NCI-H446 treated with DMSO at 0.1 percent for 48 hours (cell line): ENCODE measurements at places on chromosomes 6 and 20.

DNA sequence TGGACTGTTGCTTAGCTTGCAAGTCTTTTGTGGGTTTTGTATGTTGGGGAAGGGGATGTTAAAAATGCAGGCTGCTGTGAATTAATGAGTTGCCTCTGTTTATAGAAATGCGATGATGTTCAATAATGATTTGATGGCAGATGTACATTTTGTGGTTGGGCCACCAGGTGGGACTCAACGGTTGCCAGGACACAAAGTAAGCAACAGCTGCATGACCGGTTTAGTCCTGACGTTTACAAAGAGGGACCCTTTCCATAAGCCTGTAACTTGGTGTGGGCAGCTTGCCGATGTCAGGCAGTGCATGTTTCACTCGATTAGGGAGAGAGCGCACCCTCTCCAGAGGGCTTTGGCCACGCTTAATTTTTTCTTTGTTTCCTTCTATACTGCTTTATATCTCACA is 1.3 kb downstream of the BTBD3 start:
- peak; percentile 20 for DNase-seq

DNA sequence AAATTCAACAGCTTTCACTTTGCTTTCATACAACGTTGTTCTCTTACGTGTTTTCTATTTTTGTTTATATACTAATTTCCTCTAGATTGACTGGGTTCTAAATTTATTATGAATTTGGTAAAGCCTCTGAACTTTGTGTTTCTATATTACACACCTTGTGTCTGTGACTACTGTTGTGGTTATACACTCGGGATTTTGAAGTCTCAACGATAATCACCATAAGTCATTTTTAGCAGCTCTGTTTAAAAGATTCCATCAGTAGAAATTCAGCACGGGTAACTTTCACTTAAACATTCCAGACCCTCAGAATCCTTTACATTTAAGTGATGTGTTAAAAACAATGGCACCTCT is 31.8 kb upstream of the HBS1L start:
- no peak for DNase-seq

GRCh38 chr6:8888468-8888867 is 453.1 kb upstream of the SLC35B3 start:
- DNase-seq: no peak

DNA sequence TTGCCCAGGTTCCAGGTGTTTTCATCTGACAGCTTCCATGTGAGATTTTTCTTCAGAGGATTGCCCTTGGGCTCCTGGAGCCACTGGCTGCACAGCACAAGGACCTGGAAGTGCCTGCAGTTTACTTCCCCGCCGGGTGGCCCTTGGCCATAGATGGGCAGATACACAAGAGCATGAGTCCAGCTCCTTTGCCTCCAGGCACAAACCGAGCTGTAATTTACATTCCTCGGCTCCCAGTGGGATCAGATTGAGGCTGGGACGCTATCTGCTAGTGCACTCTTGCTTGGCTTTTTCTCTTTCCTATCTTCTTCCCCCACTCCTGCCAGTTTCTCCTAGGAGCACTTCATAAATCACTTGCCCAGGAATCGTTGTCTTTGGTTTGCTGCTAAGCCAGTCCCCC is 85.4 kb upstream of the RALY start:
- no peak for DNase-seq

GRCh38 chr20:48938670-48939069 is 17.2 kb downstream of the ARFGEF2 start:
- no peak for DNase-seq

GRCh38 chr20:62830821-62831220 is 14.0 kb downstream of the COL9A3 start:
- no peak for DNase-seq

- DNase-seq: no peak
Observed at GRCh38 chr6:143949535-143949934, 58.5 kb downstream of the PLAGL1 start.

DNA sequence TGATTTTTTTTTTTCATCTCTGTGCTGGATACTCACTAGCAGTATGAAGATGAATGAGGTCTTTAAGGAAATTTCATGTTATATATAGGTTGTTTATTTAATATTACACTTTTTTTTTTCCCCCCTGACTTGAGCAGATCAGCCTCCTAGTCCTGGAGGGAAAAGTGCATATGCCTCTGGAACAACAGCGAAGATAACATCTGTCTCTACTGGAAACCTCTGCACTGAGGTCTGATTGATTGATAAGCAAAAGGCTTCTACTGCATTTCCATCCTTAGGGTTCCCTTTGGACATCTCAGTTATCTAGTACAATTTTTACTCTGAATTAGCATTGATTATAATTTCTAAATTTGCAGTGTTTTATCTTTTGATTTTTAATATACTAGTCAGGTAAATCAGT is 49.8 kb upstream of the KIF25 start:
- DNase-seq: no peak

GRCh38 chr6:1599469-1599868 is 10.2 kb upstream of the FOXC1 start:
- no peak for DNase-seq

DNA sequence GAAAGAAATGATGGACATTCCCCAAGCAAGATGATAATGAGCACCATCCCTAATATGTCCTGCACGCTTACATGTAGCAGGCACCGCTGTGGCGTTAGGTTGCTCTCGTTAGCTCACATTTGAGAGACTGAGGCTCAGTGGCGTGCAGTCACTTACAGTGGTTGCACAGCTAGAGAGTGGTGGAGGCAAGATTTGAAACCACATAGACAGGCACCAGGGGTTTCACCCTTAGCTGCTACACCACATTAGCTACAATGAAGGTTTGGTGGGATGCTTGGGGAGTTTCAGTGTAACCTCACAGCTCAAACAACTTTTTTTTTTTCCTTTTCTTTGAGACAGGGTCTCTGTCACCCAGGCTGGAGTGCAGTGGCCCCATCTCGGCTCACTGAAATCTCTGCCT is 3.7 kb downstream of the COX4I2 start:
- DNase-seq: no peak

DNA sequence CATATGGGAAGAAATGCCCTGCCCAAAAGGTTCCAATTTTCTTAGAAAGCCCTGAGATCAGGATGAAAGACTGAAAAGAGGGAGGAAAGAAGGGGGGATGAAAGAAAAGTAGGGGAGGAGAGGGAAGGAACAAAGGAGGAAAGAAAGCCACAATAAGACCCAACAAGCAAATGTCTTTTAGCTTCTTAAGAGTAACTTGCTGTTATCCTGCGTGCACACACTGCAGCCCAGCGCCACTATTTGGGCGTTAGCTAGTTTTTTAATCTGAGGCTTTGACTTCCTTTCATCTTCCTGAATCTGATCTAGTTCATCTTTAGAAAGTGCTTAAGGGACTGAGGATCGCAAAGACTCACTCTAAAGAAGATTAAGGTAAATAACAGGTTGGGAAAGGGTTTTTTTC is 77.4 kb upstream of the HDDC2 start:
- DNase-seq: no peak

GRCh38 chr6:129385117-129385516 is 324.9 kb downstream of the ARHGAP18 start:
- no peak for DNase-seq

GRCh38 chr20:24098886-24099285 is 110.3 kb upstream of the GGTLC1 start:
- DNase-seq: no peak

- no peak for DNase-seq
Observed at GRCh38 chr6:45350186-45350710, 22.1 kb downstream of the RUNX2 start.

GRCh38 chr6:159676890-159677505 is 16.0 kb downstream of the SOD2 start:
- DNase-seq: no peak

- DNase-seq: no peak
Observed at GRCh38 chr20:5430670-5431069, 113.9 kb upstream of the PROKR2 start.

DNA sequence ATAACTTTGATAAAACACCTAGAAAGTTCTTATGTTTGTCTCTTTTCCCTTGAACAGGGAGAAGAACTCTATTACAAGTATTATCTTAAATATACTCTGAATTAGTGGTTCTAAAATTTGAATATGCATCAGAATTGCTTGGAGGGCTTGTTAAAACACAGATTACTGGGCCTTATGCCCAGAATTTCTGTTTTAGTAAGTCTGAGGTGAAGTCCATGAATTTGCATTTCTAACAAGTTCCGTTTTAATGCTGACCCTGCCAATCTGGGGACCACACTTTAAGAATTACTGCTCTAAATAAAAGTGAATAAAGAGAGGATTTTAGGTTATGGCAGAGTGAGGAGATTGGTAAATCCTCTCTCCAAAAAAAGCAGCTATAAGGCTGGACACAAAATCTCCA is 168.1 kb upstream of the FLRT3 start:
- DNase-seq: peak; percentile 21

GRCh38 chr20:34472246-34472925 is 43.8 kb upstream of the DYNLRB1 start:
- DNase-seq: no peak

GRCh38 chr6:27861276-27861840 is 50.8 kb downstream of the OR2B2 start:
- no peak for DNase-seq

GRCh38 chr6:35368038-35368887 is 25.9 kb downstream of the PPARD start:
- no peak for DNase-seq

- no peak for DNase-seq
Observed at GRCh38 chr20:32798046-32798981, 21.4 kb upstream of the MAPRE1 start.

DNA sequence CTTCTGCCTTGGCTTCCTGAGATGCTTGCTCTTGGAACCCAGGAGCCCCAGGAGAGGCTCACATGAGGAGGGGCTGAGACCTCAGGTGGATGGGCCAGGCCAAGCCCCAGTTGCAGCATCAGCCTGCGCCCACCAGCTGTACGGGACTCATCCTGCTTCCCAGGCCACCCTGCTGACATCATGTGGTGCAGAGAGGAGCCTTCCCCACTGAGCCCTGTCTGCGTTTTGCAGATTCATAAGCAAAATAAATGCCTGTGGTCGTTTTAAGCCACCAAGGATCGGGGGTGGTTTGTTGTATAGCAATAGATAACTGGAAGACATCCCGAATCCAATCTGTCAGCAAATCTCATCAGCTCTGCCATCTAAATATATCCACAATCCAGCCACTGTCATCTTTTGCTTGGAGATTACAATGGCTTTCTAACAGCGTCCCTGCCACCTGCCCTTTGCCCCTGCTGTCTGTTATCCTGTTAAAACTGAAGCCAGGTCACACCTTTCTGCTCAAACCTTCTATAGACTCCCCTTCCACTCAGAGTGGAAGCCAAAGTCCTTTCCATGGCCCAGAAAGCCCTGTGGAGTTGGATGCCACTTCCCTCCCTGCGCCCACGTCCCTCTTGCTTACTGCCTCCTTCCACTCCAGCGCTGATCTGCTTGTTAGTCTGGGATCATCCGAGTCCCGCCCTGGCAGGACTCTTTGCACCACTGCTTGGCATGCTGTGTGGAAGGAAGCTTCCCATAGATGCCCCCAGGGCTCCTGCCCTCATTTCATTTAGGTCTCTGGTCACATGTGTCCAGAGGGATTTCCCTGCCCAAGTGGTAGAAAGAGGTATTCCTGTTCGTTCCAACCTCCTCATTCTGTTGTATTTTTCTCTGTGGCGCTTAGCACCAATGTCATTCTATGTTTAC is 24.0 kb upstream of the MLN start:
- DNase-seq: no peak

DNA sequence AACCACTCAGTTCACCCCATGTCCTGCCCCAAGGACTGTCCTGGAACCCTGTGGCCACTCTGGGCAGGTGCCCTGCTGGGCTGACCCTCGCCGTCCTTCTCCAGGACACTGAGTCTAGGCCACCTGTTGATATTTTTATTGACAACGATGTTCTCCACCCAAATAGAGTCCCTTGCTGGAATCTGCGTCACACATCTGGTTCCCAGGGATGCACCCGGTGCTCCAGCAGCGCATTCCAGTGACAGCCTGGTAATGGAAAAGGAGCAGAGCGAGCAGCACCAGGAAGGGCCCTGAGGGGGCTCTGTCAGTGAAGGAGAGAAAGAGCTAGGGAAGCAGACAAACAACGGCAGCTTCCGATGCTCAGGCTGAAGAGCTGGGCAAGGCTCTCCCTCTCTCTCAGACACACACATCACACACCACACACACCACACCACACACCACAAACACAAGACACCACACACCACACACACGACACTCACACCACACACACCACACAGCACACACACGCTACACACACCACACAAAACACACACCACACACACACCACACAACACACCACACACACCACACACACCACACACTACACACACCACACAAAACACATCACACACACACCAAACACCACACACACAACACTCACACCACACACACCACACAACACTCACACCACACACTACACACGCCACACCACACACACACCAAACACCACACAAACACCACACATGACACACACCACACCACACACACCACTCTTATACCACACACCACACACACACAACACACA is 117.9 kb upstream of the THBS2 start:
- no peak for DNase-seq

- DNase-seq: no peak
Observed at GRCh38 chr6:100663219-100663863, 198.6 kb upstream of the SIM1 start.

DNA sequence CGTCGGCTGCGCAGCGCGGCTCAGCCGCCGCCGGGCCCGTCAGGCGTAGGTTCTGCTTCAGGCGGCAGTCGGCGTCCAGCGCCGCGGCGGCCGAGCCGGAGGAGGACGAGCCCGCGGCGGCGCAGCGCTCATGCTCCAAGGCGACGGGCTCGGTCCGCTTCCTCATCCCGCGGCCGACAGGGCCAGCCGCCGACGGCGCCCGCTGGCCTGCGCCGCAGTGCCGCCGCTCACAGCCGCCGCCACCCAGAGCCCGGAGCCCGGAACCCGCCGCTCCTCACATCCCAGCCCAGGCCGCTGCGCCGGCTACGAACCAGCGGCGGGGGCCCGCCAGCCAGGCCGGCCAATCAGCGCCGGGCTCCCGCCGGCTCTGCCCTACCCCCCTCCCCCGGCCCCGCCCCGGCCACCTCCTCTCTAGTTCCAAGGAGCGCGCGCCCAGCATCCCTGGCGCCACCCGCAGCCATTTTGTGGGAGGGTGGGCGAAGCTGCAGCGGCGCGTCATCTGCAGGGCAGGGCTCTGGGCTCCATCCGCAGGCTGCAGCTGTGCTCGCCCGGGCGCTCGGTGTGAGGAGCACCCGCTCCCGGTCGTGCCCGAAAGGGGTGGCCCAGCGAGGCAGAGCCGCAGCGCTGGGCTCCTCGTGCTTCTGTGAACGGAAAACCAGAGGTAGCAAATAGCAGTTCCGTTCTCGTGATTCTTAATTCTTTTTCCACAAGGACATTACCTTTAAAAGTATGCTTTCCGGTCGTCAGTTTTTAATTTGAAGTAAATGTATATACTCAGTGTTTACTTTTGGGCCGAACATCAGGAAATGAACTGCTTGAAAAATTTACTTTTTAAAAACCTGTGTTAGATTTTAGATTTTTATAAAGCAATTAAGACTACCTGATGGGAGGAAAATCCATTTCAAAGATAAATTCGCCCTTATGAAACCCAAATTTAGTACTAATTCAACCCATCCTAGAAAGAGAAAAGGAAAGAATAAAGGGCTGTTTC is at the start of gene ABHD12:
Gene ABHD12, minus strand, starts transcription at position 298 of the 991 bp plus-strand sequence. Its CDS starts 132 bp downstream, at position 166.
- DNase-seq: peak; percentile 94
